ENCODE measurements at places on chromosomes 5 and 9.

- no peak for DNase-seq
Measured at GRCh38 chr9:6802926-6803325, 45.2 kb downstream of the KDM4C start.

DNA sequence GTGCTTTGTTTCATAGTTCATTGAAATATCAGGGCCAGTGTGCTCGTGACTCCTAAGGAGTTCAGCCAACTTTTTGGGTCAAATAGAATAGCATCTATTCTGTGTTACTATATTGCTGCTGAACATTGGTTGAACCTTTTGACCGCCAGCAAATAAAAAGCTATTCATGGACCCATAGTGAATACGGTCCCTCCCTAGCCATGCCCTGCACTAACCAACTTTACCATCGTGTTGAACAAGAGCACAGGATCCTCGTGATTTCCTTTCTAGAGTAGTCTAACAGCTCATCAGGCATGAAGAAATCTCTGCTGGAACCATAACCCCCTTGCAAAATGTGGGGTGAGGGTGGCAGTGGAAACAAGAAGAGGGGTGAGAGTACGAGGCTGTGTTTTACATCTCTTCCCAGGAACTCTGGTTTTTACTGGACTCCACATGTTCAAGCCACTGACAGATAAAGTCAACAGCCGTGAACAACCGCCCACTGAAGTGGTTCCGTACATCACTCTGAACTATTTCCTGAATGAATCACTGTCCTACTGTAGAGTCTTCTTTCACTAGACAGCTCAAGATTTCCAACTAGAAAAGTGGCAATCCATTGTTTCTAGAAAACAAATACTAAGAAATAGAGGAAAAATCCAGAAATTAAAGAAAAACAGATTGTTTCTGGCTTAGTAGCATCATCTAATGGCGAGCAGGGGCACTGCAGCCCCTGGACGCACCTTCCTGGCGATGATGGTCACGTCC is 70.1 kb upstream of the SPATA31E1 start:
- no peak for DNase-seq

DNA sequence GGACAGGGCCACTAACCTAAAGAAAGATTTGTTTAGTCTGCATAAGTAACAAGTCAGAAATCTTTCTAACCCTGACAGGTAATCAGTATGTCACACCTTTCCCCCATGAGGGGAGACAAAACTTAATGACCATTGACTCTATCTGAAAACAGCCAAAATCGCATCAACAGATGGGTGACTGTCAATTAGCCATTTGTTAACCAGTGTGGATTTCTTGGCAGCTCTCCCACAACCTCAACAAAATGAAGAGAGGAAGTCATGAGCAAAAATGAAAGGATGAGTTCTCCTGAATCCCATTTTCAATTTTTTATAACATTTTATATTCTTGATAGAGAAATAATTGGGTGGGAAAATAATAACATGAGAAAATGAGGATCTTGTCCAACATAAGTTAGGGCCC is 84.6 kb upstream of the SNX2 start:
- DNase-seq: no peak

- no peak for DNase-seq
Measured at GRCh38 chr5:54637654-54638053, 120.1 kb downstream of the SNX18 start.

- no peak for DNase-seq
Measured at GRCh38 chr9:82934949-82935348, 128.0 kb downstream of the RASEF start.

GRCh38 chr5:85604378-85604777 is 1013.4 kb upstream of the COX7C start:
- no peak for DNase-seq

GRCh38 chr5:17206021-17206420 is 11.4 kb upstream of the BASP1 start:
- DNase-seq: no peak

- no peak for DNase-seq
Measured at GRCh38 chr9:20331095-20331685, 291.1 kb downstream of the MLLT3 start.

- DNase-seq: no peak
Measured at GRCh38 chr5:169554251-169554650, 29.3 kb upstream of the SPDL1 start.

GRCh38 chr9:121744002-121744686 is 92.7 kb downstream of the DAB2IP start:
- DNase-seq: no peak

DNA sequence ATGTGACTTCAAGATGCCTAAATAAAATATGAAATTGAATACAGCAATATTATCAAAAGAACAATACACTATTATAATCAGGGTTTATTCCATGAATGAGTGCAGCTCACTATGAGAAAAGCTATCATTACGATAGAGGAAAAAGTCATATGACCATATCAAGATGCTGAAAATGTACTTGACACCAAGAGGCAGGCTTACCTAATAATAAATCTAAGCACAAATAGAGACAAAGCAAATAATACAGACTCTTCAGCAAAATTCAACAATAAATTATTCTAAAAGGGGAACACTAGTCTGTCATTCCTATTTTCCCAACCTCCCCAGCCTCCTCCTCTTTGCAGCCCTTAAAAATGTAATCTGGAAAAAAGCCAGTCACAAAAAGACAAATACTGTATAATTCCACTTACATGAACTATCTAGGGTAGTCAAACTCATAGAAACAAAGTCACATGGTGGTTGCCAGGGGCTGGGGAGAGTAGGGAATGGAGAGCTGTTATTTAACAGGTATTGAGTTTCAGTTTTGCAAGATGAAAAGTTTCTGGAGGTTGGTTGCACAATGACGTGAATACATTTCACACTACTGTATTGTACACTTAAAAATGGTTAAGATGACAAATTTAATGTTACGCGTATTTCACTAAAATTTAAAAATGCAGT is 148.4 kb downstream of the NFIB start:
- no peak for DNase-seq

DNA sequence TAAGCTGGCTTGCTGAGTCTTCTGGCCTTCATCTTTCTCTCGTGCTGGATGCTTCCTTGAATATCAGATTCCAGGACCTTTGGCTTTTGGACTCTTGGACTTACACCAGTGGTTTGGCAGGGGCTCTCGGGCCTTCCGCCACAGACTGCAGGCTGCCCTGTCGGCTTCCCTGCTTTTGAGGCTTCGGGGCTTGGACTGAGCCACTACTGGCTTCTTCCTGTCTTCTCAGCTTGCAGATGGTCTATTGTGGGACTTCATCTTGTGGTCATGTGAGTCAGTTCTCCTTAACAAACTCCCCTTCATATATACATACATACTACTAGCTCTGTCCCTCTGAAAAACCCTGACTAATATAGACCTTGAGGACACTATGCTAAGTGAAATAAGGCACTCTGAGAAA is 78.3 kb upstream of the SSBP2 start:
- no peak for DNase-seq

- no peak for DNase-seq
Measured at GRCh38 chr9:89342213-89342612, 23.9 kb downstream of the SECISBP2 start.

- no peak for DNase-seq
Measured at GRCh38 chr5:17929171-17929570, 294.9 kb downstream of the TAF11L14 start.

GRCh38 chr9:6054280-6055099 is 39.1 kb upstream of the RANBP6 start:
- peak; percentile 26 for DNase-seq

DNA sequence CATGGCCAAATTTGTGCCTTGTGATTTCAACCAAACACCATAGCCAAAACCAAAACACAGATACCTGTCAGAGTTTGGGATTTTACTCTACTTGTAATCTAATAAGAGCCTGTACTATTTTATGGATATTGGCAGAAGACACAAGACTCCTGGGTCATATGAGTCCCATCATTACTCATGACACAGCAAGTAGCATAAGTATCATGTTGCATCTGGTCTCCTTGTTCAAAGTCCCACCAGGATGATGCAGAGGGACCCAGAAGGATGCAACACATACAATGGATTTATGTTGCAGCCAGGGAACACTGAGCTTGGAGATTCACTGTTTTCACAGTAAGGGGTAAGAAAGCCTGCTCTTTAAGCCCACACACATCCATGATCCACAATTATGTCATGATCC is 13.2 kb upstream of the ACO1 start:
- no peak for DNase-seq

DNA sequence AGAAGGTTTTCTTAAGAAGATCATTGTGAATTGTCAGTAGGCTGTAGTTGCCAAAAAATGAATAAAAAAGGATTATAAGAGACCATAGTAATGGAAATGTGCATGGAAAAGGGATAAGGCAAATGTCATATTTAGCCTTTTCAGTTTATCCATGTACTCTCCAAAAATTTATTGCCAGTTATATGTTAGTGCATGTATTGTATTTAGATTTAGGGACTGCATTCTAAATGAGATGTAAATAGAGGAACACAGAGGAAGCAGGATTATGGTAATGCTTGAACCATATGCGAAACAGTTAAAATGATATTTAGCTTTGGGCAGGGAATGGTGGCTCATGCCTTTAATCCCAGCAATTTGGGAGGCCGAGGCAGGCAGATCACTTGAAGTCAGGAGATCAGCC is 33.0 kb downstream of the DDX46 start:
- no peak for DNase-seq

DNA sequence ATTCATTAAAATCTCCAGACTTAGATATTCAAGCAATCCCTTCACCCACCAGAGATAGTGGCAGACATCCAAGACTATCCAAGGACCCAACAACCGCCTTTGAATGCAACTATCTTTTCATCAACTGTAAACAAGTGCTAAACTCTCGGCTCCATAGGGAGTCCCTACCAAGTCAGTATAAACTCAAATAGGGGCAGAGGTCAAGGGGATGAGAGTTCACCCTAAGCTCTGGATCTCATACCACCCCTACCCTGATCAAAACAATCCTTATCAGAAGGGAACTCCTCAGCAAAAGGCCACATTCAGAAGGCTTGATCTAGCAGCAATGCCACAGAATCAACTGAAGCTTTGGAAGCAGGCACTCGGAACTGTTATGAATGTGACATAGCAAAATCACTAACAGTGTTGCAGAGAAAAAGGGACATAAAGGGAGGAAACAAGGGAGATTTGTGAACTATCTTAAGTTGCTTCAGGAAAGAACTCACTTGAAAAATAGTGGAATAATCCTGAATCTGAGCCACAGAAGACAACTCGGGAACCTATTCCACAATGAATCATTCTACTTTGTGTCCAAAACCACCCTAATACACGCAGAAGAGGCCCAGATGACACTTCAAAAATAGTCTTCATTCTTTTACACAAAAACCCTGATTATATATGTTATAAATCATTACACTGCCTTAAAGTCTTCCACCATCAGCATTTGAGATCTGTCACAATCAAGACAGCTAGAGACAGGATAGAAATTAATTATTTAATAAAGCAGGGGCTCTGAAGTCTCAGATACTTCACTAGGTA is 49.8 kb downstream of the NR6A1 start:
- DNase-seq: no peak

DNA sequence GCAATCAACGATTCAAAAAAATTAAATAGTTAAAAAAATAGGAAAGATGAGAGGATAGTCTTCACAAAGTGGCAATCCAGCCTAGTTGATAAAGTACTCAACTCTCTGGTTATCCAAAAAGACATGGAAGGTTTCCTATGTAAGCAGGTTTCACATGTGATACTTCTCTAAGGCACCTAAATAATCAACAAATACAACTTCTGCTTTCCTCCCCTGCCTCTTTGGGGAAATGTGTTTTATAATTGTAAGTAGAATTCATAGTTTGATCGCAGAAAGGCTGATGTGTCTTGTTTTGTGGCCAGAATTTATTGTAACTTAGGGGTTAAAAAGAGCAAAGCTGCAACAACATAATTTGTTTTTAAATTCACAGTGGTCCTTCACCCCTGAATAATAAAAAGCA is 855.5 kb upstream of the DMAC1 start:
- no peak for DNase-seq

GRCh38 chr9:90300611-90301276 is 341.9 kb downstream of the DIRAS2 start:
- DNase-seq: no peak

DNA sequence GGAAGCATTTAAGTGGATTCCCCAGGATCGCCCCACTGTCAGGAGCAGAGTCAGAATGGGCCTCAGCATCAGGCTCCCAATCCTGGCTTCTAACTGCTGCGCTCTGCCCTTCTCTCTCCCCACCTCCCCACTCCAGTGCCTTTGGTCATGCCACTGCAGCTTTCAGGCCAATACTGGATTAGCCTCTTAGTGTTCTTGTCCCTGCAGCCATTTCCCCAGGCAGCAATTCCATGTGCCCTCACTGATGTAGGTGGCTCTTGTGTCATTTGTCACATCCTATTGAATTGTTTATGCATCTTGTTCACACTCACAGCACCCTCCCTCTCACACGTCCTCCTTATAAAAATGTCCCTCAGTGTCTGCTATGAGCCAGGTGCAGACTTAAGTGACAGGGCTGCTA is 544.2 kb upstream of the DAP start:
- no peak for DNase-seq

- no peak for DNase-seq
Measured at GRCh38 chr9:121652021-121652837, 795 bp downstream of the DAB2IP start.

GRCh38 chr9:76433406-76433805 is 25.6 kb upstream of the GCNT1 start:
- peak; percentile 25 for DNase-seq

DNA sequence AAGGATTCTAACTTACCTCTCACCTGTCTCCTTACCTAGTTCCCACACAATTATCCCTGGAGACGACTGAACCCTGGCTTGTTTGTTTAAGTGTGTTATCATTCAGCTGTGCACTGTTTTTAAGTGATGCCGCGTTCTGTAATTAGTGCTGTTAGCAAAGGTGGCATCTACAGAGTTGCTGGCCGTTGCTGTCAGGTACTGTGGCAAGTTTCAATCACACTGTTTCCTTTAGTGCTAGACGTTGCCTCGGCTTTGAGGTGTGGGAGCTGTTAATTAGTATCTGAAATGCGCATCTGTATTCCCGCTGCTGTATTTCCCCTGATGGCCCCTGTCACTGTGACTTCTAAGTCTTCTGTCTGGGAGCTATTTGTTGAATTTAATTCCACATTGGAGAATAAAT is 193.8 kb upstream of the GAS1 start:
- DNase-seq: no peak

DNA sequence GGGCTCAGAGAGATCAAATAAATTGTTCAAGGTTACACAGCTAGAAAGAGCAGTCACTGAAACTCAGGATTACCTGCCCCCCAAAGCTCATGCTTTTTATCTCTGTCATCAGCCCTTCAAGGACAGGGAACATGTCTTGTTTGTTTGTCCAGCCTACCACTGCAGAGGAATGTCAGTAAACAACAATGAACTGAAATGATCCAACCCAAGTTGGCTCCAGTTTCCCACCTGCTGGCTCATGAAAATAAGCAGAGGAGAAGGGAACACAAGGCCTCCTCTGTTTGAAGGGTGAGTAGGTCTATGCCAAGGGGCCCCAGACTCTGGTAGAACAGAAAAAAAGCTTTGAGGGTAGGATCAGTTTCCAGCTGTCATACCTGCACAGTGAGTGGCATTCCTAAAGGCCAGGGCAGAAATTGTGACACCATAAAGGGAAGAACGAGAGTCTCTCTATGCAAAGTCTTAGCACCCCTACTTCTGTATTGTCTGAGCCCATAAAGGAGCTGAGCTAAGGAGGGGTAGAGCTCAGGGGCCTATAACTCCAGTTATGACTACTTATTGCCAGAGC is 115.2 kb downstream of the TRIM36 start:
- DNase-seq: no peak

GRCh38 chr9:78601957-78602565 is 305.1 kb downstream of the PSAT1 start:
- DNase-seq: peak; percentile 1
